ENCODE measurements at places on chromosomes 4 and X. TPM values are rescaled to one million over a fixed set of nuclear protein-coding genes. Genes with fewer than 3 reads are reported as not detected.

- DNase-seq, result no peak
Measured at GRCh38 chr4:1584498-1584897, 99.6 kb downstream of the FAM53A start.

DNA sequence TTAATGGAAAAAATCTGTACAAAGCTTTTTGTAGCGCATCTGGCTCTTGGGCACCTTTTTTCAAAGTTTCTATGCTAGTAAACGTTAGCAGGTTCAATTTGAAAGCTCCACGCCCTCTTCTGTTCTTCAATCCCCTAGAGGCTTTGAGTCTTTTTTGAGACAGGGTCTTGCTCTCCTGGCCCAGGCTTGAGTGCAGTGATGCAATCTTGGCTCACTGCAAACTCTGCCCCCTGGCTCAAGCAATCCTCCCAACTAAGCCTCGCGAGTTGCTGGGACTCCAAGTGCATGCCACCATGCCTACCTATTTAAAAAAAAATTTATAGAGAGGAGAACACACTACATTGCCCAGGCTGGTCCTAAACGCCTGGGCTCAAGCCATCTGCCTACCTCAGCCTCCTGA lies 9.2 kb downstream of the RXFP1 start:
- DNase-seq, result no peak

Gene DEFB131A
- not detected for total RNA-seq

Gene FRAS1
- 15.2 TPM for total RNA-seq

GRCh38 chr4:158538911-158539310 lies 17.2 kb downstream of the RXFP1 start:
- no peak for DNase-seq

Gene CASP3
- 23.6 TPM for total RNA-seq

- DNase-seq, result no peak
Measured at GRCh38 chr4:54940996-54941865, 184.2 kb downstream of the KDR start.

DNA sequence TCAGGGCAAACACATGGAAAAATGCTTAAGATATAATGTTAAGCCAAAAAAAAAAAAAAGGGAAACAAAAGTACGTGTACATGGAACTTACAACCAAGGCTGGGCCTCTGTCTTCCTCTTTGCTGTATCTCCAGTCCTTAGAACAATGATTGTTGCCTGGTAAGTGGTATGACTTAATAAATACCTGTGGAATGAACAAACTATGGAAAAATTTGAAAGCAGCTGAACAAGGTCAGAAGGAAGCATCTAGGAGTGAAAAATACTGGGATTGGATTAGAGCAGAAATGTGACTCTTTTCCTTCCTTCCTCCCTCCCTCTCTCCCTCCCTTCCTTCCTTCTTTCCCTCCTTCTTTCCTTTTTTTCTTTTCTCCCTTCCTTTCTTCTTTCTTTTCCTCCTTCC lies 54.2 kb upstream of the SMIM10 start:
- peak; percentile 0 for DNase-seq

DNA sequence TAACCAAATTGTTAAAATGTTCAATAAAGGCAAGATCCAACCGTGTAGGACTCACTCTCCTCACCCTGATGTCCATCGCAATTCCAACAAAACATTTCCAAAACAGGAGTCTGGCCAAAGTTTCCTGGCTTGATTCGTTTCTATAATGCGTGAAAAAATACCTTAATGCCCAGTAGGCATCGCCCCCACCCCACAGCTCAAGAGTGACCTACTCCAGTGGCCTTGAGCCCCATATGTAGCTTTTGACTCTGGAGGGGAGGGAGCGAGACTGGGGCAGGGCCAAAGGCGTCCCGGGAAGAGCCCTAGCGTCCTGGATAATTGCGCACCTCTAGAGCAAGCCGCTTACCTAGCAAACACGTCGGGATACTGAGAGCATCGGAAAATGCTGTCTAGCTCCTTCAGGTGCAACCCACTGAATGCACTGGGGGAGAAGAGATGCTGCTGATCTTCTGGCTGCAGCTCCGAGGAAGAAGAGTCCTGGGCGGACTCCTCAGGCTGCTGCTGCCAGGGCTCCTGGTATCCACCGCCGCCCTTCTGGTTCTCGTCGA lies 55.6 kb upstream of the NKAP start:
- DNase-seq, result no peak

DNA sequence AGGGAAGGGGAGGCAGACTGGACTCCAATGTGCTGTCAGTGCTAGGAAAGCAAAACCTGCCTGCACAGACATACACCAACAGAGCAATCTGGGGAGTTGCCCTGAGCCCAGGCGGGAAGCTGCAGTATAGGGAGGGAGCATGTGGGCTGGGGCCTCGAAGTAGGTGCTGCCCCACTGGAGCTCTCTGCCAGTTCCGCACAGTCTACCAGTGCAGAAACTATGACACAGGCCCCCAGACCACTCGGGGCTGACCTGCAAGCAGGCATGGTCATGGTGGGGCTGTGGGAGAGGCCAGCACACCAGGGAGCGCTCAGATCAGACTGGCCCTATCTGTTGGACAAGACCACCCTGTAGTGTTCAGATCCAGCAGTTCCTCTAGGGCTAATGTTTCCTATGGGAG lies 344.1 kb upstream of the TRAM1L1 start:
- DNase-seq, result no peak

DNA sequence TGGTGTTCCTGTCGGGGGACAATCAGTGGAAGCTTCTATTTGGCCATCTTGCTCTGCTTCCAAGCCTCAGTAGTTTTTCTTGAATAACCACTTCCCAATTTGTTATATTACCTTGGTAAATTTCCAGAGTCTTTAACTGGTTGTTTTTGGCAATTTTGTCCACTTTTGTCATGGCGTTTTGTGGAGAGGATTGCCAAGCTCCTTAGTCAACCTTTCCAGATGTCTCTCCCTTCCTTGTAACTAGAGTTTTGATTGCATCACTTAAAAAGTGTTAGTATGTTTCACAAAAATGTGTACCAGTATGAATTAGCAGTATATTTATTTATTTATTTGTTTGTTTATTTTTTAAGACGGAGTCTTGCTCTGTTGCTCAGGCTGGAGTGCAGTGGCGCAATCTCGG lies 15.8 kb upstream of the UXT start:
- DNase-seq, result no peak

DNA sequence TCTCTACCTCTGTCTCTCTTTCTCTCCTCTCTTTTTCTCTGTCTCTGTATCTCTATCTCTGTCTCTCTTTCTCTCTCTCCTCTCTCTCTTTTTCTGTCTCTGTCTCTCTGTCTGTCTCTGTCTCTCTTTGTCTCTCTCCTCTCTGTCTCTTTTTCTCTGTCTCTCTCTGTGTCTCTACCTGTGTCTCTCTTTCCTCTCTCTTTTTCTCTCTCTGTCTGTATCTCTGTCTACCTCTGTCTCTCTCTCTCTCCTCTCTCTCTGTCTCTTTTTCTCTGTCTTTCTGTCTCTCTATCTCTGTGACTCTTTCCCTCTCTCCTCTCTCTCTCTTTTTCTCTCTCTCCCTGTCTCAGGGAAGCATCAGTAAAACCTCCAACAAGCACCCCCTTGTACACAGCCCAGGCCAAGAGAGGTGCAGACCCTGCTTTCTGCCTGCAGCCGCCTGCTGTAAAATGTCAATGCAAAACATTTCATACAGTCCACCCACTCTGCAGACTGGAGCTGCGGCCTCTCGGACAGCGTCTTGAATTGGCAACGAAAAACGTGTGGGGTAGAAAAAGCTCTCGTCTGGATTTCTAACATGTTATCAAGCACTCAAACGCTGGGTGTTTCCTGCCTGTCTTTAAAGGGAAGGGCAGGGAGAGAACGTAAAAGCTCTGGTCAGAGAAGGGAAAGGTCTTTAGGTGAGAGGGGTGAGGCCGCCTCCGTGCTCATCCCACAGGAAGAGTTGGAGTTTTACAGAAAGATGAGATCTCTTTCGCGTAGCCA lies 3.7 kb upstream of the SHOX start:
- no peak for DNase-seq

DNA sequence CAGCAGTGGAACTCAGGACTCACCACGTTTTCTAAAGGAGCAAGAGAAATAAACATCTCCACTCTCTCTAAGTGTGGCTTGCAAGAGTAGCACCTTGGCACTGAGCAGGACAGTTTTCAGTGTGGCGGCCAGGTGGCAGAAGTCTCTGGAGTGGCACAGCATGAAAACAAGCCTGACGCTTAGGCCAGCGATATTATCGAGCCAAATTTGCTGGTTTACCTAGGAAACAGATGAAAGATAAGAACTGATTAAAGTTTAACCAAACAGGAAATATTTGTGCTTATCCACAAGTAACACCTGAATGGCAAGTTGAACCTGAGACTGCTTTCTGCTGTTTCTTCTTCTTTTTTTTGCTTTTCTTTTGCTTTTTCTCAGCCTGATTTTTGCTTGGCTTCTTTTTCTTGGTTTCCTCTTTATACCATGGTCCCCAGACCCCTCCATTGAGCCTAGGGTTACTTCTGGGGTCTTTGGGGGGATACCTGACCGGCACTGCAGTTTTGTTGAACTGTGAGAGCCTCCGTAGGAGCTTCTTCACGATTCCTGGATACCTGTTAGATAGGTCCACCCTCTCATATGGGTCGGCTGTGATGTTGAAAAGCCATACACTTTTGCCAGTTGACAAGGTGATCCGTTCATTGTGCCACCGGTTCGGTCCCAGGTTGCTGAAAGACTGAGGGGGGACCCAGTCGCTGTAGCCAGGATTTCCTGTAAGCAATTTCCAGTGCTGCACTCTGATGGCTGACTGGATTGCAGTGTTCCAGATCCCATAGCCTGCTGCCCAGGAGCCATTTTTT lies 77.3 kb downstream of the ARSJ start:
- DNase-seq, result no peak

DNA sequence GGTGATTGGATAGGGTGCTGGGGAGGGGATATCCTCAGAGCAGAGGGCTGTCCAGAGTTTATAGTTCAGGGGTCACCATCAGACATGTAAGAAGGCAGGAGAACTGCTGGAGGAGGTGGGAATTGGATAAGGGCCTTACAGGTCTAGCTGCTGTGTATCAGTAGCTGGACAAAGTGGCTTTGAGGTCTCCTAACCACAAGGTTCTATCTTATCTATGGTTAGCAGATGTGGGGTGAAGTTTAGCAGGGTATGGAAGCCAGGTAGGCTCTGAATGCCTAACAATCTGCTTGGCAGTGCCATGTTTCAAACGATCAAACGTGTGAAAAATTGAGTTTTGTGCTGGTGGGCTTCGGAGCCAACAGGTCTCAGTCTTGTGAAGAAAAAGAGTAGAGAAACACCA lies 32.1 kb upstream of the MAGEA8 start:
- no peak for DNase-seq

Gene MOB1B
- 23.6 TPM for total RNA-seq

GRCh38 chr4:1285790-1286553 lies 3.7 kb upstream of the MAEA start:
- no peak for DNase-seq

GRCh38 chr4:75895744-75896314 lies 6.4 kb downstream of the PPEF2 start:
- no peak for DNase-seq

Gene KLHL4
- 3.2 TPM for total RNA-seq

- DNase-seq, result peak; percentile 33
Measured at GRCh38 chrX:96689991-96690390, 5.3 kb downstream of the DIAPH2 start.

GRCh38 chr4:156660465-156660864 lies 311.1 kb downstream of the PDGFC start:
- DNase-seq, result no peak

Gene MAGEA8
- total RNA-seq, result not detected

- no peak for DNase-seq
Measured at GRCh38 chrX:134886002-134886596, 104.7 kb upstream of the SMIM10 start.

DNA sequence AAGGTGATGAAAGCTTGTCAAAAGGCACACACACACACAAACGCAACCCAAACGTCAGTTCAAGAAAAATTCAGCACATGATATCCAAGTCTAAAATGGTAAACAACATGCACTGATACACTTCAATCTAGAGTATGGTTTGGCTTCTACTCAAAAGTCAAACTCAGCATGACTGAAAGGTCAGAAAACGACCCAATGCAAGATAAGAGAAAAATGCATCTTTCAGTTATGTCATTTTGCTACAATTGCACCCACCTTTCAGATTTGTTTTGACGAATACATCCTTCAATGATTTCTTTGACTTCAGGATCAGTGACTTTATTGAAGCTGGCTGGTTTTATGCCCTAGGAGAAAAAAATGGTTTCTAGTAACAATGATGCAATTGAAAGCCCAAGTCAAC lies 56.3 kb downstream of the WNK3 start:
- DNase-seq, result no peak

DNA sequence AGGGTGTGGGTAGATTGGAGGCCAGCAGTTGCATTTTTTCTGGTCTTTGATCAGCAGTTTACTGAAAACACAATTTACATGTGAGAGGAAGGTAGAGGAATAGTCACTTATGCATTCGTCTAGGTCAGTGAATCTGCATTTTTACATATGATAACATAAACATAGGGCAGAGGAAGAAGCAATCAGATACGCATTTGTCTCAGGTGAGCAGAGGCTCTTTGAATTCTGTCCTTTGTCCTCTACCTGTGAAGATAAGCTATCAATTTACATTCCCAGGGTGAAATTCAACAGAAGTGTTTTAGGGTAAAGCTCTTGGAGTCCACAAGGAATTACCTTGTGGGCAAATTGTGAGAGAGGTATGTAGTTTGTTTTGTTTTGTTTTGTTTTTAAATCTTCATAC lies 306.5 kb downstream of the MAGEB5 start:
- no peak for DNase-seq

All from skin of body (tissue), 3 donors.